ENCODE measurements at places on chromosomes 7 and 10.

DNA sequence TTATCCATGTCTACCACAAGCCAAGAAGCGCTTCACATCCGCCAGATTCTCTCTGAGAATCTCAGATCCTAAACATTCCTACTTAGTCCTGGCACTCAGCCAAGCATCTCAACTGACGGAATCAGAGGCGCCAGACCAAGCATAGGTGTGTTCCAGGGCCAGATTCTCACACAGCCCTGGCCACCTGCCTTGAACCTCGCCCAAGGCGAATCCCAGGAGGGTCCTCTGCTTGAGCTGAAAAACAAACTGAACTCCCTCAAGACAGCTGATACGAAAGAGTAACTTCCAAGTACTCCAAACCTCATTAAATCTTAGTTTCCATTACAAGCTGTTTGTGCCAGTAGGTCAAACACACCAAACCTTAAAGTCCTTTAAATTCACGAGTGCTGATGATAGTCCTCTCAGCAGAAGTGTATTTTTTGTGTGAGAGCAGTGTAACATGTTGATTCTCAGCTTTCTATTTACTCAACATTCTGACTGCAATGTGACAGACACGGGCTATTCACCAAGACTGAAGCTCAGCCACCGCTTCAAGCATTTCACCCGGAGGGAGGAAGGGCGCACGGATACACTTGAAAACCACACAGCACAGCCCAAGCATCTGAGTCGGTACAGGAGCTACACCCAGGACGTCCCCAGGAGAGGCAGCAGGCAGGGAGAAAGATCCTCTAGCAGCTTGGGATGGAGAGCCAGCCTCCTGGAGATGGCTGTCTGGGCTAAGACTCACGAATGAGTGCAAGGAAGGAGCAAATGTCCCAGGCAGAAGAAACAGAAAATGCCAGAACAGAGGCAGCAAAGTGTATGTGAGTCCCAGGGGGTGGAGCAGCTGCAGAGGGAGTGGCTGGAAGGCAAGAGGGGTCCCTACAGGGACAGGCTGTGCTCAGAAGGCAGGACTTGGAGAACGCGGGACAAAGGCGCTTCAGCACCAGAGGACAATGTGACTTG is 6.0 kb downstream of the PARD3 start:
- no peak for DNase-seq

DNA sequence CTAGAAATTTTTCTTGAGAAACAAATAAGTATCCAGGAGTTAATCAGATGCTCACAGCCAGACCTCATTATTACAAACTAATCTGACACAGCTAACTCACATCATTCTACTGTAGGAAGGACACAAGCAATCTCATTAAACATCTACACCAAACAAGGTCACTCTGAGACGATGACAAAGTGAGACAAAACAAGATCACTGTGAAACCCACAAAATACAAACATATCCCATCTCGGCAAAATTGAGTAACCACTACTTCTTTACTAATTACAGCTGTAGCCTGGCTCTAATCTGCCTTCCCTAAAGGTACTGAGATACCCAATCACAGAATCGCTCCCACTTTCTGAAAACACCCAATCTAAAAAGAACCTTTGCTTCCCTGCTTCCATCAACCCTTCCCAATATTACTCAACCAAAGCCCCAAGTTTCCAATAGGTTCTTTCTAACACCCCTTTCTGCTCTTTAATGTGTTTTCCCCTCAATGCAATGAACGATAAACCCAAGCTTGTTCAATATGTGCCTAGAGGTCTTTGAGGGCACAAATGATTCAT is 26.9 kb downstream of the CCDC6 start:
- no peak for DNase-seq

GRCh38 chr7:111101856-111102646 is 11.1 kb downstream of the LRRN3 start:
- DNase-seq = no peak

DNA sequence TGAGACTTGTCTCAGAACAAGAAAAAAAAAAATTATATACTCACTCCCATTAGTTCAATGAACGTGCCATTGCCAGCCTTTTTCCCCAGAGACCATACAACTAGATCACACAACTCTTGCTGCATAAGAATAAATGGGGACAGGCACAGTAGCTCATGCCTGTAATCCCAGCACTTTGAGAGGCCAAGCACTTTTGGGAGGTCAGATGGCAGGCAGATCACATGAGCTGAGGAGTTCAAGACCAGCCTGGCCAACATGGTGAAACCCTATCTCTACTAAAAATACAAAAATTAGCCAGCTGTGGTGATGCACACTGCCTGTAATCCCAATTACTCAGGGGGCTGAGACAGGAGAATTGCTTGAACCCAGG is 13.6 kb downstream of the PDLIM1 start:
- DNase-seq = no peak

GRCh38 chr10:22606164-22606614 is 108.2 kb downstream of the PIP4K2A start:
- DNase-seq = no peak

GRCh38 chr7:135074096-135074495 is 73.8 kb upstream of the TMEM140 start:
- no peak for DNase-seq

- no peak for DNase-seq
Measured at GRCh38 chr7:116871061-116871700, 8.8 kb downstream of the CAPZA2 start.

- DNase-seq = peak; percentile 16
Measured at GRCh38 chr10:115092555-115093285, 445 bp upstream of the ATRNL1 start.

GRCh38 chr10:60461688-60462087 is 72.0 kb upstream of the ANK3 start:
- no peak for DNase-seq

GRCh38 chr7:1651031-1651446 is 19.0 kb upstream of the ELFN1 start:
- DNase-seq = no peak

DNA sequence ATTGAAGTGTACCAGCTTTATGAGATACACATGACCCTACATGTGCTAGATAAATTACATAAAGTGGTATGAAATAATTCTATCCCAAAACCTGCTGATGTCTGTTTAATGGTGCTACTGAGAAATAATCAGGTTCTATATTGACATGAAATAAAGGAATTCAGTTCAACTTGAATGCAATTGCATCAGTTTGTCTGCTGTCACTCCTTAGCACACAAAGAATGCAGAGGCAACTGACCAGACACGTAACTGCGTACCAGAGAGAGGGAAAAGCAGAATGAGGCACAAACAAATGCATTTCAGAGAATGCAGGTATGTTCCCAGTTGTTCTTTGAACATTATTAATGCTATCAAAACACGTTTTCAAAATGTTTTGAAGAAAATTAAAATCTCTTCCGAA is 98.8 kb upstream of the AGR3 start:
- no peak for DNase-seq

GRCh38 chr10:79166741-79167140 is 98.0 kb downstream of the ZMIZ1 start:
- no peak for DNase-seq

GRCh38 chr10:30057421-30057841 is 2.0 kb downstream of the JCAD start:
- DNase-seq = no peak

DNA sequence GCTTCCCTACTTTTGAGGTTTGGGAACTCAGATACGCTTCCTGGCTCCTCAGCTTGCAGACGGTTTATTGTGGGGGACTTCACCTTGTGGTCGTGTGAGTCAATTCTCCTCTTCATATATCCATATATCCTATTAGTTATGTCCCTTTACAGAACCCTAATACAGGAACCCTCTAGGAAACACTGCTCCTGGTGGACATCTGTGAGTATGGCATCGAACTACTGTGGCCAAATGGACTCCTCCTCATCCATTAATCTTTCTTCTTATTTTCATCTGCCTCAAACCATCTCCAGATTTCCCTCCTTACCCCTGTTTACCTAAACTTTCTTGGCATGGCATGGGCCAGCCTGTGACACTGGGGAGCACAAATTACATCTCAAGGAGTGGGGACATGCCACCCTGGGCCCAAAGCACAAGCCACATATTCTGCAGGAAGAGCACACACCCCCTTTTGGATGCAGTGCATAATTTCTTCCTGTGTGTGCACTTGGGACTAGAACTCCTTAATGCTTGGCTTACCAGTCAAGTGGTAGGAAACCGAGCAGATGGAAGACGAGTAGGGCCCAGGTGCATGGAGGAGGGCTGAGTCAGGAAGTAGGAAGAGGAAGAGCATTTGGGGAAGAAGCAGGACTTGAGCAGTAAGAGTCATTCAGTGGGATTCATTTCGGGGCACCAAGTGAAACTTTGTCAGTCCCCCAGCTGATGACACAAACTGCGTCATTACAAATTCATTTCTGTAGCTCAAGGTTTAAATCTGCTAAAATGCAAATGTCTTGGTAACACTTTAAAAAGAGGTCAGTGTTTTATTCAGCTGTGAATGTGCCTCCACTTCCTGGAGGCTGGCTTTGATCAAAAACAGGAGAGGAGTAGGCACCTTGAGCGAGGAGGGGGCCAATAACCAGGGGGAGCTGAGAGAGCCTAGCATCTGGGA is 80.8 kb upstream of the PLXNA4 start:
- no peak for DNase-seq

- no peak for DNase-seq
Measured at GRCh38 chr7:71470326-71470725, 338.4 kb downstream of the GALNT17 start.

- no peak for DNase-seq
Measured at GRCh38 chr7:17054836-17055235, 173.1 kb upstream of the AGR3 start.

GRCh38 chr7:18590241-18590640 is 94.7 kb downstream of the HDAC9 start:
- no peak for DNase-seq

DNA sequence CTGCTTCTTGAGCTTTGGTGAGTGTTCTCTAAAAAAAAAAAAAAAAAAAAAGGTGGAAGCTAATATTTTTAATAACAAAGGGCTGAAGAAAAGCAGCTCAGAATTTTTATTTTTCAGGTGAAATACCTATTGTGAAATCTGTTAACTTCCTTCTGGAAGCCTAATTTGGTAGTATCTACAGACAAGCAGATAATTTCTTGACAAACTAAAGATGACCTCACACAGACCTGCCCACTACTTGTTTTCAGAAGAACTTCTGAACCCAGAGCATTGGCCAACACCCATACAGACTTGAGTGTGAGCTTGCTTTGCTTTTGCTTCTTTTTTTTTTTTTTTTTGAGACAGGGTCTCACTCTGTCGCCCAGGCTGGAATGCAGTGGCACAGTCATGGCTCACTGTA is 31.2 kb downstream of the LRRC4 start:
- no peak for DNase-seq

- no peak for DNase-seq
Measured at GRCh38 chr7:691361-692045, 35.0 kb upstream of the DNAAF5 start.

- no peak for DNase-seq
Measured at GRCh38 chr10:71205468-71205867, 6.9 kb upstream of the UNC5B start.

- no peak for DNase-seq
Measured at GRCh38 chr10:74039561-74040145, 41.7 kb downstream of the VCL start.

DNA sequence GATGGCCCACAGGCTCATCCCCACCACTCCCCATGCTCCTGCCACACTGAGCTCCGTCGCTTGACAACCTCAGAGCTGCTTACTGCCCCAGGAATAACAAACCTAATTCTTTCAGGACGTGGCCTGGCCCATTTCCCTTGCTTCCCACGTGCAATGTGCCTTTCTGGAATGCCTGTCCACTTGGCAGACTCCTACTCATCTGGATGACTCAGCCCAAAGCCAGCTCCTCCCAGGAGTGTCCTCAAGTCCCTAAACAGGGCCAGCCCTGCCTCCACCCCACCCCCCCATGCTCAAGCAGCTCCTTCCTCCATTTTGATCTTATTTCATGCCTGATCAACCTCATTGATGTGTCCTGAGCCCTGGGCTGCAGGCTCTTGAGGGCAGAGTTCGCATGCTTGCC is 164.9 kb upstream of the RNF32 start:
- no peak for DNase-seq

- no peak for DNase-seq
Measured at GRCh38 chr7:2732388-2732787, 44.4 kb downstream of the AMZ1 start.

DNA sequence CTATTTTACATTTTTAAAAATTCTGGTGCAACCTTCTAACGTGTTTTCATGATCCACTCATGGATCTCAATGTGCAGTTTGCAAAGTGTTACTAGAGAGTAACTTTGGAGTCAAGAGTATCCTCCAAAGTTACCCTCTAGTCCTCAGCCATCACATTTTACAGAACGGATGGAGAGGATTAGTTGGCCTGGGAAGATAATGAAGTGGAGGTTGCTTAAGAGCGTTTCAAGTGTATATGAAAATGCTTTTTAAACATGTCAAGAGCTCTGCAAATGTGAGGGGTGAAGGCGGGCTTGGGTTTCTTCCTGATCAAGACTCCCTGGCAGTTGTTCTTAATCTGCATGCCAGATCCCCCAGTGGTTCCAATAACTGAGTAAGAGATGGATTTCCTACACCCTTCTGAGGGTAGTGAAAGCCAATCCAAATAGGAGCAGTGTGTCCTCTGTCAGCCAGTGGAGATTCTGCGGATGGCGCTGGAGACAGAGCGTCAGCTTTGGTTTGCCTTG is 299.4 kb upstream of the NPVF start:
- DNase-seq = no peak

GRCh38 chr7:54738737-54739136 is 20.3 kb downstream of the SEC61G start:
- no peak for DNase-seq

GRCh38 chr7:100432053-100432452 is 2.4 kb downstream of the MEPCE start:
- no peak for DNase-seq

- DNase-seq = no peak
Measured at GRCh38 chr10:129055225-129055624, 411.8 kb upstream of the MGMT start.

- no peak for DNase-seq
Measured at GRCh38 chr7:96826089-96826488, 116.4 kb upstream of the SEM1 start.

DNA sequence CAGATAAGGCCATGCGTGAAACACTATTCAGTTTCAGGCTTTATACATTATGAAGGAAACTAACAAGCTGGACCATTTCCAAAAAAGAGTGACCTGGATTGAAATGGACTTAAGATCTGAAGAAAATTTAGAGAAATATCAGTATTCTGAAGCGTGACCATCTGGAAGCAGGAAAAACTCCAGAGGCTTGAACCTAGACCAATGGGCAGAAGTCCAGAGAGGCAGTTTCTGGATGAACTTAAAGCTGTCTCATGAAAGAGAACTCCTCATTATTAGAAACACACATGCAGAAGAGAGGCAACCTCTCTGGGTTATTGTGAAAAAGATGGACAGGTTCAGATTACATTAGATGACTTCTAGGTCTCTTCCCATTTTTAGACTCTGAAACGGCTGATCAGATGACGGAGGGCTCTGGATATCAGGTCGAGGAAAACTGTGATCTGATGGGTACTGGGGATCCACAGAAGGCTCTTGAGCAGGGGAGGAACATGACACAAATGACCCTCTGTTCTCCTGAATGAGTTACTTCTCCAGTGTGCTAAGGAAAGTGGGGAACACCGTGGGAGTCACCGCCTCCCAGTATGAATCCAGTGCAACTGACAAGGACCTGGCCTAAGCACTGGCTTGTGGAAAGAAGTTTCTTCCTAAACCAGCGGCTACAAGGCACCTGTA is 116.5 kb downstream of the SPDYE5 start:
- no peak for DNase-seq

- no peak for DNase-seq
Measured at GRCh38 chr7:68148440-68148839, 1151.8 kb downstream of the TYW1 start.

GRCh38 chr7:53272081-53272480 is 236.6 kb downstream of the POM121L12 start:
- DNase-seq = no peak

GRCh38 chr7:35185908-35186731 is 67.8 kb downstream of the TBX20 start:
- DNase-seq = no peak

Measured in stimulated activated CD4-positive, alpha-beta T cell treated with anti-CD3 and anti-CD28 coated beads, Interleukin-12 subunit alpha, Interleukin-12 subunit beta, amount 100 ng/mL, for 4 hours (primary cell).